ENCODE measurements at places on chromosomes 5 and 9.
A peak's percentile ranks its signal among the peaks of the same experiment; 100 is the strongest.

- DNase-seq = peak; percentile 5
Measured at GRCh38 chr9:10678790-10679189, 66.0 kb upstream of the PTPRD start.

- no peak for DNase-seq
Measured at GRCh38 chr9:138080979-138081378, 203.4 kb downstream of the CACNA1B start.

DNA sequence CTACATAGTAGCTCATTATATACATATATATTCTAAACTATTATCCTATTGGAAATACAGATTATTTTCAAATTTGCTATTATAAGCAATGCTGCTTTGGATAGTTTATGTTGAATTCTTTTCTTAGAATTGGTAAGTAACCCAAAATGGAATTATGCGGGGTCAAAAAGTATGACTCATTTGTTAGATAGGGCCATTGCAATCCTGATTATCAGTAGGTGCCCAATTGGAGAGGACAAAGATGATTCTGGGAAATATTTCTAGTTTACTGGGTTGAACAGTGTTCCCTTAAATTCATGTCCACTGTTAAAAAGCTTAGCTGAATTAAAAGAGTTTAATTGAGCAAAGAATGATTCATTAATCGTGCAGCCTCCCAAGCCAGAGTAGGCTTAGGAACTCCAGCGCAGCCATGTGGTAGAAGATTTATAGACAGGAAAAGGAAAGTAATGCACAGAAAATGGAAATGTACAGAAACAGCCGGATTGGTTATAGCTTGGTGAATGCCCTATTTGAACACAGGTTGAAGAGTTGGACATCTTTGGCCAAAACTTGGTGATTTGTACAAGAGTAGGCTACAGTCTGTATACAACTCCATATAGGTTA, 81.8 kb downstream of the GDNF start:
- no peak for DNase-seq

DNA sequence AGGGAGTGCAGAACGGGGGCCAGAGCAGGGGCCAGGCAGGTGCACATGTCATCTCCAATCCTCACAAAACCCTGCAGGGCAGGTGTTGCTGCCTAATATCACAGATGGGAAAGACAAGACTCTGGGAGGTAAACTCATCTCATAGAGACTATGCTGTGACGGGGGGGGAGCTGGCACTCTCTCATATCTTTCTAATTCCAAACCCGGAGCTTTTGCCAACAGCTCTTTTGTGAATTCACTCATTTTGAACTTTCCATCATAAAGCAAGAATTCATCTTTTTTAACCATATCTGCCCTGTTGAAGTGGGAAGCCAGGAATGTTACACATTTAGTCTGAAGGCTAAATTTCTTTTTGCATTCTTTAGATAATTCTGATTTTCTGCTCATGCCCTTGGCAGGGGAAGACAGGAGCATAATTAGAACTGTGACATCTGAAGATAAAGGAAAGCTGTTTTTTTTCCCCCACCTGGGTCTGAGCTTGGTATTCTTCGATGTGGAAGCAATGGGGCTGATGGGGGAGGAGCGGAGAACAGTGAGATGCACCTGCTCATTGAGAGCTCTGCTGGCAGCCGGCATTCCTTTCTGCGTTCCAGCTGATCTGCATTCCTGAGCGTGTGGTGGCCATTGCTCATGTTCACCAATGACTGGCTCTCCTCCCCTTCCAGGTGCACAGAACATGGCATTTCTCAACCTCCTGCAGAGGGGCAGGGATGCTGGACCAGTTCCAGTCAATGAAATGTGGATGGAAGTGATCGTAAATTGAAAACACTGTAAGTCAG, 159.2 kb downstream of the NSG2 start:
- no peak for DNase-seq

DNA sequence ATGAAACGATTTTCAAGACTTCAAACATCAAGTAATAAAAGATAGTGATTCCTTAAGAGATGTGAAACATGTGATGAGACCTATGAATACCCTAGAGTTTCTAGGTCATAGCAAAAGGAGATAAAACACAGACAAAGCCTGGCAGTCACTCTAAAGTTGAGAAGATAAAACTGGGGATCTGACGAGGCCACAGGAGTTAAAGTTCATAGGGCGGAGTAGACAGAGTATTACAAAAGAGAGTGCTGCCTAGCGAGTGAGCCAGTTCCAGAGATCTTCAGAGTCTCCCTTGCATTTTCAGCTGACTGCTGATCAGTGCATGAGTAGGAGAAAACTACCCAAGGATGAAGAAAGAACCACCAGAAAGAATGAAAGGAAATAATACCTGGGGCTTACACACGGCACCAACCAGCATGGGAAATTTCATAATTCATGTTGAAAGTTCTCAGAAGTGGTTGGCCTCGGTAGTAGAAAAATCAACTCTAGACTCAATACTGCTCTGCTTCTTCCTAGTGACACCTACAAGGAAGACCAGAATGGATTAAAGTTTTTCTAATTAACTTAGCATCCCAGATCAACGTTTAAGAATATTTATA, 30.4 kb downstream of the FBXO4 start:
- no peak for DNase-seq

DNA sequence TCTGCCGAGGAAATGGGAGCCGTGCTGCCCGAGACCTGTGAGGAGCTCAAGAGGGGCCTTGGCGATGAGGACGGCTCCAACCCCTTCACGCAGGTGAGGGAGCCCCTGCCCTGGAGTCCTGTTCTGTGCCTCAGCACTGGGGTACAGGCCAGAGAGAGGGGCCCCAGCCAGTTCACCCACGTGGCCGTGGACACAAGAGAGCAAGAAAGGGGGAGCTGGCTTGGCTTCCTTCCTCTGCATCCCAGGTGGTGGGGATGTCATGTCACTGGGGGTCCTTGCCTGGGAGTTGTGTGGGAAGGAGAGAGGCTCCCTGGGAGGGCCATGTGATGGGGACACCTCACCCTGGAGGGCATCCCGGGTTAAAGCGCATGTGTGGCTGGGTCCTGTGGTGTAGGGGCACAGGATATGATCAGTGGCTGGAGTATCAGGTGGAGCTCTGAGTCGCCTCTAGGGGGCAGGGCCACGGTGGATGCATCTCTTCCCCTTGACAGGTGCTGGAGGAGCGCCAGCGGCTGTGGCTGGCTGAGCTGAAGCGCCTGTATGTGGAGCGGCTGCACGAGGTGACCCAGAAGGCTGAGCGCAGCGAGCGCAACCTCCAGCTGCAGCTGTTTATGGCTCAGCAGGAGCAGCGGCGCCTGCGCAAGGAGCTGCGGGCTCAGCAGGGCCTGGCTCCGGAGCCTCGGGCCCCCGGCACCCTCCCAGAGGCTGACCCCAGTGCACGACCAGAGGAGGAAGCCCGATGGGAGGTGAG, 7.5 kb downstream of the N4BP3 start:
- DNase-seq = peak; percentile 3

DNA sequence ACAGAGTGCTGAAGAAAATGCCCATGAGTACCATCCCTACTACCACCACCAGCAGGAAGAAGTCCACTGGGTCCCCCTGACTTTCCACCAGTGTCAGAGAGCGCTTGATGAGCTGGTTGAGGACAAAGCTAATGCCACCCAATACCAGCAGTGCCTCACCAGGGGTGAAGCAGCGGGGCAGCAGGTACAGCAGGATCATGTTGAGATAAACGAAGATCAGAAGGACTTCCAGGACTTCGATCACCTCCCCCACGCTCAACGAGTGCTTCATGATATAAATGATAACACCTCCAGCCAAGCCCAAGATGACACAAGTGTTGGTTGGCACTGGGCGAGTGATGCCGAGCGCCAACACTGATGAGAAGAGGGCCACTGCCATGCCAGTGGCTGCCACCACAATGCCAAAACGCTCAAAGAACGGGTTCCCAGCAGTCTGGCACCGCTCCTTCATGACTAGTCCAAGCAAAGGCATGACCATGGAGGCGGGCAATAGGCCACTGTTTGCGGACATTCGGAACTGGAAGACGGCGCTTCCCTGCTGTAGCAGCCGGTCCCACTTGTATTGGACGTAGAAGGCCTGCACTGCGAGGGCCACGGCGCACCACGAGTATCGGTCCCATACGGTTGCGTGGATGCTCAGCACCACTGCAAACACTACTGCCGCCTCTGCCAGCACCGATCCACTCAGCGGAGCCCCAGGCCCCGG, 679 bp downstream of the DOLK start:
- no peak for DNase-seq

DNA sequence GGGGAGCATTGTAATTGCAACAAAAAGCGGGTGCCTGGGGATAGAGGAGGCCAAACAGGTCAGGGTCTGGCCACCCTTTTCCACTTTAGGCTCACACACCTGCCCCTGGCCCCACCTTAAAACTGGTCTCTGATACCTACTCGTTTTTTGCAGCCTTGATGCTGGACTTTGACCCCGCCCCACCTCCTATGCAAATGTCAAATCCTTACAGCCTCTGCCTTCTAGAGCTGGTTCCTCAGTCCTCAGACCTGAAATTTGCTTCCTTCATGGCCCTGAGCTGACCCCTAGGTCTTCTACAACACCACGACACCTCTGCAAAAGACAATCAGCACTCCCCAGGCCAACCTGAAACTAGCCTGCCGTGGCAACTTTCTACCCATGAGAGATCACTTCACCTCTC, 37.7 kb downstream of the SMIM23 start:
- no peak for DNase-seq

GRCh38 chr9:121912812-121913627, 180.1 kb downstream of the TTLL11 start:
- no peak for DNase-seq

- no peak for DNase-seq
Measured at GRCh38 chr9:136821826-136822544, 14.2 kb downstream of the RABL6 start.

GRCh38 chr5:111511831-111512374, 432 bp downstream of the STARD4 start:
- no peak for DNase-seq

- no peak for DNase-seq
Measured at GRCh38 chr5:60993875-60994571, 49.0 kb downstream of the NDUFAF2 start.

GRCh38 chr5:151456321-151456940, 9.0 kb downstream of the SLC36A1 start:
- DNase-seq = no peak

- peak; percentile 57 for DNase-seq
Measured at GRCh38 chr9:86282979-86283535, 719 bp upstream of the ISCA1 start.

GRCh38 chr9:86600291-86600690, 246.1 kb upstream of the TUT7 start:
- no peak for DNase-seq

GRCh38 chr9:93252116-93252780, 68.3 kb downstream of the WNK2 start:
- DNase-seq = no peak

GRCh38 chr9:137916540-137916939, 39.0 kb downstream of the CACNA1B start:
- no peak for DNase-seq

GRCh38 chr5:10987276-10987924, 226.4 kb upstream of the DAP start:
- no peak for DNase-seq

- DNase-seq = no peak
Measured at GRCh38 chr9:137295238-137295811, 6.7 kb downstream of the NRARP start.

GRCh38 chr9:100104314-100104713, 5.3 kb downstream of the INVS start:
- no peak for DNase-seq

GRCh38 chr5:155905364-155905763, 421.6 kb upstream of the SGCD start:
- DNase-seq = no peak

DNA sequence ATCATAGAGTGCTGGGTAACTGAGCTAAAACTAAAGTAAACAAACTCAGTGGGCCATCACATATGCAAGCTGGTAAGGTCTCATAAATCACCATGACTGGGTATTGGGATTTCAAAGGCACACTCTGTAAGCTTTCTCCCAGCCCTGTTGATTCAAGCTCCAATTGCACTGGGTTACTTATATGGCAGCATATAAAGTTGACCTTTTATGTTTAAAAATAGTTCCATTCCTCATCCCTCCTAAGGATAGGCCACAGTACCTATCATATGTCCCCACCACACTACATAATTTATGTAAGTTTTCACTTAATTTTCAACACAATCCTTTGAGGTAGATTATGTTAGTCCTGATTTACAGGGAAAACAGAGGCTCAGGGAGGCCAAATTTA, 438.4 kb downstream of the RAB3C start:
- no peak for DNase-seq

- no peak for DNase-seq
Measured at GRCh38 chr9:133028221-133028620, 2.6 kb upstream of the GTF3C5 start.

DNA sequence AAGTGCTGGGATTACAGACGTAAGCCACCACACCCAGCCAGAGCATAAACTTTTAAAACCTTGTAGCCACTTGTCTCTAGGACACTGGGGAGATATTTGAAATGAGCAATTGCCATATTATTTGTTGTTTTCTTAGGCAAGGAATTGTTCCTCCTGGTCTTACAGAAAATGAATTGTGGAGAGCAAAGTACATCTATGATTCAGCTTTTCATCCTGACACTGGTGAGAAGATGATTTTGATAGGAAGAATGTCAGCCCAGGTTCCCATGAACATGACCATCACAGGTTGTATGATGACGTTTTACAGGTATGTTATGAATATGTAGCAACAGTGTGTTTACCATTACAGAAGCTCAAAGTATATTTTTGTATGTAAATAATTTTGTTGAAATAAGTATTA, 30.5 kb downstream of the SFXN1 start:
- DNase-seq = no peak

- DNase-seq = peak; percentile 5
Measured at GRCh38 chr5:40477856-40478546, 201.7 kb upstream of the PTGER4 start.

GRCh38 chr5:135053278-135053677, 19.2 kb upstream of the PITX1 start:
- DNase-seq = no peak

DNA sequence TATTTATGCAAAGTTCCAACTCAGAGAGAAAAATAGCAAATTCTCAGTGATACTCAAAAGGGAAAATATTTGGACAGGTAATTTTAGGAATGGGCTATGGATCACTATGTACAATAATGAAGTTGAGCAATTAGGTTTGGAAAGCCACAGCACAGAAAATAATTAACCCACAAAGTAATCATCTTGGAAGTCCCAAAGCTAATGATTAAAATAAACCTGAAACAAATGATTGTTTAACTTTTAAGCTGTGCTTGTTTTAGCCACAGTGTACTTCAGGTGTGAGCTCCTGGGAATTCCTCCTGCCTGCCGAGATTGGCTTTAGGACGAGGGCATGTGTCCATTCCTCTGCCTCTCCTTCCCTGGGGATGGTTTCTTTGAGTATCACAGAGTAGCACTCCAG, 403.9 kb downstream of the ZSWIM6 start:
- no peak for DNase-seq

GRCh38 chr9:22452415-22453010, 5.9 kb downstream of the DMRTA1 start:
- DNase-seq = no peak

DNA sequence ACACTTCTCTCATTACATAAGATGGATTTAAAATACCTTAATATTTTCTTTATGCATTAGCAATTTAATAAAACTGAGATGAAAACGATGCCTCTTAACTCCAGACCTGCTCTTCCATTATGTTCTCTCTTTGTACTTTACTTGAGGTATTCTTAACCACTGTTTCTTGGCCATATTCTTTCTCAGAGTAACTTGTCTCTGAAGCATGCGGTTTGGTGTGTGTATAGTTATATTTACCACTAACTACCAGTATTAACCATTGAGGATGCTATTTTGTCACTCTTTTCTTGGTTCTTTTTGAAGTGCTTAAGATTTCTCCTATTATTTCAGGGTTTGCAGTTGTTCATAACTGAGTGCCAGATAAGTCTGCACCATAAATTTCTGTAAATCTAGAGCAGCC, 17.9 kb downstream of the TMEM167A start:
- no peak for DNase-seq
